ACHN (cell line): ENCODE measurements at places on chromosomes 11 and 22.

- DNase-seq, result peak; percentile 49
Measured at GRCh38 chr22:24758164-24758799, 16.2 kb downstream of the PIWIL3 start.

GRCh38 chr22:49882519-49883293, 29.1 kb downstream of the ZBED4 start:
- DNase-seq, result no peak

DNA sequence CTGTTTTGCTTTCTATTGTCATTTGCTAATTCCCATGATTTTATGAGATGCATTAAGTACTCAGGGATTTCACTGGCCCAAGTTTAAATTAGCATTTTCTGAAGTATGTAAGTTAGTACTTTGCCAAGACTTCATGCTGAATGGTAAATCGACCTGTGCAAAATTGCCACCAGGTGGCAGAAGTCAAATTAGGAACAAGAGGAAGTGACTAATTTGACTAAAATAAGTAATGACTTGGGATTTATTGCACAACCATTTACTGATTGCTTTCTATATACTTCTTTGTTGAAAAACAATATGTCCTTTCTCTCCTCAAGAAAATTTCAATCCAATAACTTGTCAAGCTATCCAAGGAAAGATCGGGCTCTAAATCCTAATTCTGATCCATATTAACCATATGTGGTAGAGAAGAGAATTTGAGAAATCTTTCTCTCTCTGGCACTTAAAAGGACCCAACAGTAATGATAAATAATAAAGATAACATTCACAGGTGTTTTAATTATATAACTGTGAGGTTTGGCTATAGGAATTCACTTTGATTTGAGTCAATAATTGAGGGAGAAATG, 253.7 kb upstream of the CHORDC1 start:
- peak; percentile 46 for DNase-seq

GRCh38 chr11:82523141-82523540, 210.5 kb downstream of the FAM181B start:
- DNase-seq, result no peak

GRCh38 chr22:42856179-42856864, 751 bp downstream of the ARFGAP3 start:
- DNase-seq, result peak; percentile 17

- DNase-seq, result no peak
Measured at GRCh38 chr11:71530602-71531001, 3.5 kb downstream of the KRTAP5-7 start.

DNA sequence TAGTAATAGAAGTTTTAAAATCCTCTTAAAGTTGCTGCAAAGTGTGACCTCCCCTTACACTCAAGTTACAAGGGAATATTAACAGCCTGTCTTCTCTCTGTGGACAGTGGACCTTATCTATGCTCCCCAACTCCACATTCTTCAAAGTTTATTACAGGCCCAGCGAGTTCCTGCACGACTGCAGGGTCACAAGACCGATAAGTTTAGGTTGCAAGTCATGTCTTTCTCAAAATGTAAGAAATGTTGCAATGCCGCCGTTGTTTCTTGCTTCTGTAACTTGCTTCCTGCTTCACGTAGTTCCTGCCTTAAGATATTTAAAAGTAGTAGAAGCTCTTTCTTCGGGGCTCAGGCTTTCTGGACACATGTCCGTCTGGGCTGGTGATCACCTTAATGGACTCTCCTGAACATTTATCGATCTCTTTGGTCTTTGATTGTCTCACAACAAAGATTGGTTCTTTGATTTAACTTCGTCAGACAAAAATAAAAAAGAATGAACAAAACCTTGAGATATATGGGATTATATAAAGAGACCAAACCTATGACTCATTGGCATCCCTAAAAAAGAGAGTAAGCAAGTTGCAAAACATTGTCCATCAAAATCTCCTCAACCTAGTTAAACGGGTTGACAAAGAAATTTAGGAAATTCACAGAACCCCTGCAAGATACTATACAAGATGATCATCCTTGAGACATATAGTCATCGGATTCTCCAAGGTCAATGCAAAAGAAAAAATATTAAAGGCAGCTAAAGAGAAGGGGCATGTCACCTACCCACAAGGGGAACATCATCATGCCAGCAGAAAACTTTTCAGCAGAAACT, 45.4 kb upstream of the GLYAT start:
- DNase-seq, result no peak

DNA sequence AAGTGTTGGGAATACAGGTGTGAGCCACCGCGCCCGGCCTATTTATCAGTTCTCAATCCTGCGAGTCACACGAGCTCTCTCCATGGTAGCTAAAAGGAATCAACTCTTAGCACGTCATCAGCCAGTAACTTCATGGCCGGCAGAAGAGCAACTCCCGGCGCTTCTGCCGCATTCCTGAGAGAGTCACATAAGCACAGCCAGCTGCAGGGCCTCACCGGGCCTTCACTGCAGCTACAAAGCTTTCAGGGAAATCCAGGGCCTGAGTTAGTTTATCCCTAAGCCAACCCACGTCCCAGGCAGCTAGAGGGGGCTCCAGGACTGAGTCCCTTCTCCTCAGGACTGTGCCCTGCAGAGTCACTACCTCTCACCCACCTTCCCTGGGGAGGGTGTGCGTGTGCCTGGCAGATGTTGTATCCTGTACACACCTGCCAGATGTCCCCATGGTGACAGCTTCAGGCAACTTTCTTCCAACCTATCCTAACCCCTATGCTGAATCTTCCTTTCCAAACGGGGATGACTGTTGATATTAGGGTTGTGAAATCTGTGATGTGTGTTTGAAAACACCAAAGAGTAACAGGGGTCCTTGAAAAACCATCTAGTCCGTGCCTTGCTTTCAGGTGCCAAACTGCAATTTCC, 45.9 kb upstream of the ARFGAP3 start:
- no peak for DNase-seq

- no peak for DNase-seq
Measured at GRCh38 chr22:29382580-29383302, 5.6 kb downstream of the AP1B1 start.

DNA sequence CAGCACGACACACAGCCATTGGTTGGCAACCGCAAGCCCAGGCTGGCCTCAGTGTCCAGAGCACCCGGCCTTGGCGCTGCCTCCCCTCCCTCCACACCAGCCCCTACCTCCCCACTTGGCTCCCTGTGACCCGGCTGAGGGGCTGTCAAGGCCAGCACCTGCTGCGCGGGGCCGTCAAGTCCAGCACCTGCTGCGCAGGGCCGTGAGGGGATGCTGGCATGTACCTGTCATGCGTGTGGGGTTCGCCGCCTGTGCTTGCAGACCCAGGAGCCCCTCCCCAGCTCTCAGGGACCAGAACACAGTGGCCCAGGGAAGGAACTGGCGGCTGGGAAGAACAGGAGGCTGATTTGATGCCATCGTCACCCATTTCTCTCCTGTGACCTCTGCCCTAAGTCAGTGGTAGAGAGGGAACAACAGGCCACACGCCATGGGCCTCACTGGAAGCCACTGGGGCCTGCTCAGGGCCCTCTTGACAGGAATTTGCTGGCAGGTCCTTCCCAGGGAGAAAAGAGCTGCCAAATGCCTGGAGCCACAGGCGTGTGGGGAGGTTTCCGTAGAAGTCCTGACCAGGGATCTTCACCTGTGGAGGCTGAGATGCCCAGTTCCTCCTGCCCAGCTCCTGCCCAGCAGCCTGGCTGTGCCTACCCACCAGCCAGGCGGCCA, 37.6 kb downstream of the TBX1 start:
- no peak for DNase-seq

DNA sequence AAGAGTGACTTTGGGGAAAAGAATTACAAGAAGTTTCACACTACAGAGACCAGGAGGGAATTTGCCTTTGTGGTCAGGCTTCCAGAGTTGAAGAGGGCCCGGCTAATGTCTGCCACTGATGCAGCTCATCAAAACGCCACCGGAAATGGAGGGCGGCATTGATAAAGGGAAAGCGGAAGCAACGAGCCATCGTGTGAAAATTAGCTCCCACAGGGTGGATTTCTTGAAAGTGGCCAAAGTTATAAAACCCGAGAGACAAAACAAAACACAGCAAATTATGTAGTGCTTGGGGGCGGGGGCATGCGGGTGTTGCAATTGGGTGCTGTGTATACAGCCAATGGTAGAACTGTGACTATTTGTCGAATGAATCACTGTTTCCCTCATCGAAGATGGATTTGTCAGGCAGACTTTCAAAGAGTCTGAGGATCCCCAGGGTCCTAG, 113.0 kb downstream of the ADAMTS15 start:
- no peak for DNase-seq

DNA sequence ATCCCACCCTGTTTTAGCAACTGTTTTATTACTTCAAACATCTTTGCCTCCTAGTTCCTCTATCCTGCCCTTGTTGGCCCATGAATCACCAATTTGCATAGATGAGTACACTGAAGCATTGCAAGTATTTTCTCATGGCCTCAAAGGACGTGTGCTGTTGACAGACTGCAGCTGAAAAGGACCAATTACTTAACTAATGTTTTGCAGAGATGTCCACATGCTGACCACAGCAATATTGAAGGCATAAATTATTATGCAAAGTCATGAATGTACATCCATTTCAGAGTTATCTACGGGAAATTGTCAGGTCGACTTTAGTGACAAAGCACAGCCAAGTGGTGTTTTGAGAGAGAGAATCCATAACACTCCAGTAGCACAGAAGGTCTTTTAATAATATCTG, 64.8 kb downstream of the CADM1 start:
- peak; percentile 54 for DNase-seq

DNA sequence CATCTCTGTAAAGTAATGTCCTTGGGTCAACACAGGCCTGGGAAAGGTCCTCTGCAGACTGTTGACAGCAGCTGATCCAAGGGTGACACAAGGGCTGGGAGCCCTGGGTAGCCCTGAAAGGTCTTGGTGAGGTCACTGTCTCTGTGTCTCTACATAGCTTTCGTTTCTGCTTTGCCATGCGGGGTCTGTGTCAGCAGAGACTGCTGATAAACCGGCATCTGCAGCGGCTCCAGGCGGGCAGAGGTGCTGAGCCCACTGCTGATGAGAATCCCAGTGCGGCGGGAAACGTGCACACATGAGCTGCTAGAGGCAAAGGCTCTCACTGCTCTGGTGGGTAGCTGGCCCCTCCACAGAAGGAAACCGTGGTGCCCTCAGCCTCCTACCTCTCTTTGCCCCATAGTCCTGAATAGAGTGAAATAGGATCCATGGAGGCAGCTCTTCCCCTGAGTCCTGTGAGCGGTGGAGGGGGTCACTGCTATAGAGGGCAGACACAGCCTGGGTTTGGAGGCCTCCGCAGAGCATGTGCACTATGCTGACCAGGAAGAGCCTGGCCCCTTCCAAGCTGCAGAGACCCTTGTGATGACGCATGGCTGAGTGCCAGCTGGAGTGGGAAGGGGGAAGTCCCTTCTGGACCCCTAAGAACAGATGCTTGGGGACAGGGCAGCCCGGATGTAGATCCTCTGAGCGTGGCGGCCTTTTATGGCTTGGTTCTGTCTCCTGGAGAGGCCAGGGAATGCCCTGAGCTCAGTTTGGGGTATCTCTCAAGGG, 17.8 kb upstream of the ST3GAL4 start:
- DNase-seq, result no peak

DNA sequence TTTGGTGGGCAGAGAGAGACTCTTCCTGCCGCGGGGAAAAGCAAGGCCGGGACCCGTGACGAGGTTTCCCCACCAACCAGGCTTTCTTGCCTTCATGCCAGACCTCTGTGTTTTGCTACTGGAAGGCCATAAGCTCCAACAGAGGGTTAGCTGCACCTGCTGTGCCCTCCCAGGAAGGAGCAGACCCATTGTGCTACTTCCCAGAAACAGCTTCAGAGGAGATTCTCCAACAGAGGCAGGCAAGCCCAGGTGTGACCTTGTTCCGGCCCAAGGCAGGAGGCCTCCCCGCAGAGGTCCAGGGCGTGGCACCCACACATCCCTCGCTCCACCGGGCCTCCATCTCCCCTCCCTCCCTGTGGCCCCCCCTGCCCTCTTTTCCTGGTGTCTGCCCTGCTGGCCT, 57.8 kb downstream of the ELFN2 start:
- DNase-seq, result no peak

GRCh38 chr11:19450282-19450681, 209.5 kb upstream of the E2F8 start:
- DNase-seq, result no peak

- DNase-seq, result peak; percentile 10
Measured at GRCh38 chr11:76783896-76784813, 999 bp downstream of the TSKU start.

GRCh38 chr22:17734187-17734586, 40.1 kb downstream of the BID start:
- no peak for DNase-seq

DNA sequence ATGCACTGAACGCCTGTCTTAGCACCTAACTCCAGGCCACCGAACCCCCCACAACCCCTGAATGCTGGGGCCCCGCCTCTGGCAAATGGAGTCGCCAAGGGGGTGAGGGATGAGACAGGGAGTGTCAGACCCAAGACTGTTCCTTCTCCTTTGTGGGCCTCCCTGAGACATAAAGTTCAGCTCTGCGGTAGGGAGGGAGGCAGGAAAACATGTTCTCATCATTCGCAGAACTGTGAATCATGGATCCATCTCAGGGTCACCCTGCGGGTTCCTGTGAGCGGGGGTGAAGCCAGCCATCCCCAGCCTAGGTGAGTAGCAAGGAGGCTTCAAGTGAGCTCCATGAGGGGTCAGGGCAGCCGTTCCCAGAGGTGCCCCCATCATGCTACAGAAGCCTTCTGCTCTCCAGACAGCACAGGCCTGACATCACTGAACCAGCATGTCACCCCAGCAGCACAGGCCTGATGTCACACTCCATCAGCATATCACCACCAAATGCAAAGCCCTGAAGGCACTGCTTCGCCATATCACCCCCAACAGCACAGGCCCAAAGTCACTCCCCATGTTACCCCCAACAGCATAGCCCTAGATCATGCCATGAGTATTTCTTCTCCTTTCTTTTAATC, 27.2 kb downstream of the TMPRSS6 start:
- no peak for DNase-seq

GRCh38 chr11:132718711-132719671, 813.3 kb downstream of the OPCML start:
- DNase-seq, result no peak

DNA sequence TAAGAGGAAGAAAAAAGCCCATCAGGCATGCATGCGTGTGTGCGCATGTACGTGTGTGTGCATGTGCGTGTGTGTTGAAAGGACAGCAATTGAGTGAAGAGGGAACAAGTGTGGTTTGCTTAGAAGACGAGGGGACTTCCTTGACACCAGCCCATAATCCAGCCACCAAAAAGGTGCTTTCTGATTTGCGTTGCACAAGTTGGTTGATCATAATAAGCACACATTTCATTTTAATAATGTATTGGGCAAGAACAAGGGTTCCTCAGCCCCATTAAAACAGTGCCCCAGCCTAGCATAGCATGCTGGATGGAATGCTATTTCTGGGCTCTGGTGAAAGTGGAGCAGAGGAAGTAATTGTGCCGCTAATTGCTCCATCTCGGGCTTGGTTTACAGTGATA, 493.2 kb downstream of the MIAT start:
- no peak for DNase-seq

DNA sequence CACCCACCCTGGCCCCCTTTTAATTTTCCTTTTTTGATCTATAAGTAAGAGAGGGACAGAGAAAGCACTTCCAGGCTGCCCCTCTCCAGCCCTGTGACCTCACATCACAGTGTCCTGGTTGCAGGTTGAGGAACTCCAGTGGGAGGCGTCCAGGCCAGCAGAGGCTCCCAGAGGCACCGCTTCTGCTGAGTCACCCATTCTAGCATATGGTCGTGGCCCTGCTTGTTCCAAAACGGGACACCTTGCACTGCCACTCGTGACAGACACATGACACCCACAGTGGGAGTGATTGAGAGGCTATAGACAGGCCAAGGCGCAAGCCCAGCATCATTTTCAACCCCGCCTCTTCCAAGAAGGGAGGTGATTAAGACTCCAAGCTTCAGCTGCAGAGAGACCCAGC, 16.0 kb upstream of the TMPRSS4 start:
- DNase-seq, result no peak
